ENCODE measurements at places on chromosomes 3 and 15.

GRCh38 chr3:13025778-13026518, 47.3 kb downstream of the IQSEC1 start:
- DNase-seq, result no peak

GRCh38 chr15:39075756-39076341, 505.0 kb upstream of the THBS1 start:
- no peak for DNase-seq

- DNase-seq, result no peak
Measured at GRCh38 chr3:126582311-126582710, 23.6 kb upstream of the C3orf22 start.

GRCh38 chr15:100170291-100171210, 171.2 kb downstream of the ADAMTS17 start:
- DNase-seq, result peak; percentile 2

- DNase-seq, result no peak
Measured at GRCh38 chr3:10940106-10940505, 52.4 kb upstream of the SLC6A1 start.

- no peak for DNase-seq
Measured at GRCh38 chr3:189122526-189123205, 49.1 kb upstream of the TPRG1 start.

Measured in small intestine (tissue), 16 donors.